Osteocyte (in vitro differentiated cells): ENCODE measurements at places on chromosomes 12 and 14. TPM values are rescaled to one million over a fixed set of nuclear protein-coding genes. Genes with fewer than 3 reads are reported as not detected.

DNA sequence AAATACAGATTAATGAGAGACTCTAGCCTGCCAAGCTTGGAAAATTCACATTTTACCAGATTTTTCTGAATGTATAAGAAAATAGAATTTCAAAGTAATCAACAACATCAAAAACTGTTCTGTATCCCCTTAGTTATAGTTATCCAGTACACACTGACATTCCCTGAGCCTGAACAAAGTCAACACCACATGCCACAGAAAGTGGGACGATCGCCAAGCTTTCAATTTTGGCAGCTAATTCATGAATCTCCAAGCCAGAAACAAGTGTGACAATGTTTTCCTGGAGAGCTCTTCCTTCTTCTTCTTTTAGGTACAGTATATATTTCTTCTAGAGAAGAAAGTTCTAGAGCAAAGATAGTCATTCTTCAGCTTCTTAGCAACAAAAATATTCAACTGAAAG lies 290.2 kb downstream of the PRKD1 start:
- no peaks in the 10 kb centered on the region for H3K36me3 ChIP-seq
- H3K27me3 ChIP-seq: no peaks in the 10 kb centered on the region
- peak overlapping the region; percentile 5 for H3K27ac ChIP-seq
- peaks cover 13% of the 10 kb centered on the region for H3K4me1 ChIP-seq
- no peak for DNase-seq
- no peak overlapping the region for H3K4me3 ChIP-seq

GRCh38 chr14:28061006-28061405 lies 705.6 kb upstream of the FOXG1 start:
- DNase-seq: no peak
- no peaks in the 10 kb centered on the region for H3K36me3 ChIP-seq
- no peaks in the 10 kb centered on the region for H3K27me3 ChIP-seq
- no peak overlapping the region for H3K4me3 ChIP-seq
- H3K27ac ChIP-seq: no peak overlapping the region
- H3K4me1 ChIP-seq: no peaks in the 10 kb centered on the region

Gene SOX5
- total RNA-seq: 5.4 and 6.3 TPM in 2 replicates

- no peaks in the 10 kb centered on the region for H3K27me3 ChIP-seq
- DNase-seq: no peak
- H3K4me1 ChIP-seq: peaks cover 35% of the 10 kb centered on the region
- H3K36me3 ChIP-seq: no peaks in the 10 kb centered on the region
Measured at GRCh38 chr12:76694369-76694768, 69.5 kb upstream of the ZDHHC17 start.

- peak overlapping the region; percentile 94 for H3K27ac ChIP-seq
- no peaks in the 10 kb centered on the region for H3K27me3 ChIP-seq
- peak overlapping the region; percentile 29 for H3K4me3 ChIP-seq
Measured at GRCh38 chr12:53223389-53224060, 8.5 kb downstream of the RARG start.

DNA sequence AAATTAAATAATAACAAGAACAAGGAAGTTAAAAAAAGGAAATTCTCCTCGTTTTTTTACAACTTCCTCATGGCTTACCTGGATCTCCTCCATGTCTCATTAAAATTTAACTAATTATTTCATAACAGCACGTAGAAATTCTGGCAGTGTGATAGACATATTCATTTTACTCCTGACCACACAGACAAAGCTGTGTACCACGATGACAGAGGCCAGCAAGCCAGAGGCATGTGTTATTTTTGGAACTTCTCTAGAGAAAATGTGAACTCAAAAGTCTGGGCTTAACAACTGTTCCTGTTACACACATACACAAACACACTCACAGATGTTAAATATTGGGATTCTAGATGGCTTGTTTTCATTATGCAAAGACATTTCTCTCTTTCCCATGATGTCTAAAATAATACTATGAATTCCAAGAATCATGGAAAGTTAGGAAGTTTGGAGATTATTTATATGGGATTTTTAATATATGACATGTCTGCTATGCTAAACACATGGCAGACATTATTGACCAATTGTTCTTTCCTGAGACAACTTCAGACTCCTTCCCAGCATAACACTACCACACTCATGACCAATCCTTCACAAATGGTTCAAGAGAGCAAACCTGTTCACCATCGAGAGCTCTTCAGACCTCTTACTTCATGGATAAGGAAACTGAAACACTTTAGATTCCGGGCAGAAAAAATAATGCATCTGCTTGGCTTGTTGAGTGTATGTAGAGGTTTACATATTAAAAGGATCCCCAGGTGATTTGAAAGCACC lies 158.7 kb downstream of the DACT1 start:
- H3K36me3 ChIP-seq: no peaks in the 10 kb centered on the region
- no peak overlapping the region for H3K27ac ChIP-seq
- peaks cover 27% of the 10 kb centered on the region for H3K27me3 ChIP-seq
- DNase-seq: no peak
- H3K4me3 ChIP-seq: no peak overlapping the region
- peaks cover 29% of the 10 kb centered on the region for H3K4me1 ChIP-seq

DNA sequence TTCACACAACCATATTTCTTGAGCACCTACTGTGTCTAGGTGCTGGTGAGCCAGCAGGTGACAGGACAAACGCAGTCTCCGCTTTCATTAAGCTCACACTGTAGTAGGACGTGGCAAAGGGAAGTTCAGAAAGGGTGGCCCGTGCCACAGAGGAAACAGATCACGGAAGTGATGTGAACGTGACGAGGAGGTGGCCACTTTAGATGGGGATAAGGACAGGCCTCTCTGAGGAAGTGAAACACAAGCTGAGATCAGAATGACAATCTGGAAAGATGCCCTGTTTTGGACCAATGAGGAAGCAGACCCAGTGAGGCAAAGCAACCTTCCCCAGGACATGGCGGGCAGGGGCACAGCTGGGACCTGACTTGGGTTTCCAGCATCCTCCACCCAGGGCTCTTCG lies 127.4 kb upstream of the PRMT8 start:
- peaks cover 44% of the 10 kb centered on the region for H3K27me3 ChIP-seq
- DNase-seq: no peak
- no peaks in the 10 kb centered on the region for H3K36me3 ChIP-seq
- H3K4me1 ChIP-seq: peaks cover 2% of the 10 kb centered on the region

- H3K27me3 ChIP-seq: no peaks in the 10 kb centered on the region
- H3K4me3 ChIP-seq: peak overlapping the region; percentile 93
- H3K36me3 ChIP-seq: no peaks in the 10 kb centered on the region
- H3K4me1 ChIP-seq: peaks cover 23% of the 10 kb centered on the region
- H3K27ac ChIP-seq: peak overlapping the region; percentile 98
Measured at GRCh38 chr14:20413744-20414082, 412 bp upstream of the TEP1 start.

Gene POC1B
- 9.9 and 10.2 TPM in 2 replicates for total RNA-seq

Gene PLEKHD1
- total RNA-seq: 0.08 and 0.10 TPM in 2 replicates

Gene SLCO1B1
- not detected in 2 replicates for total RNA-seq
